ENCODE measurements at places on chromosomes 12 and 14. TPM values are rescaled to one million over a fixed set of nuclear protein-coding genes. Genes with fewer than 3 reads are reported as not detected.

DNA sequence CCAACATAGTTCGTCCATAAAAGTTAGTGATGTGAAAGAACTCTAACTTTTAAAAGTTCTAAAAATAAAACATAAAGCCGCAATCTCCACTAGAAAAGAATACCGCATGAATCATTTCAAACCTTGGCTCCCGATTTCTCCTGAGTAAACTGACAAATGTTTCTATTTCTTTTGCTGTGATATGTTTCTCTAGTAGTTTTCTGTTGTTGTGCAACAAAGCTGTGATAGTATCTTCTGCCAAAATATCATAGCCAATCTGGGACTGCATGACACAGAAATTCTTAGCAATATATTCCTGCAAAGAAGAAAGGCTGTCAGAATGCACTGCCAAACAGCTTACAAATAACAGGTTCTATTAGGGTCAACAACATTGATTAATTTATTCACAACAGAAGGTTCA, 174.0 kb downstream of the ITPR2 start:
- DNase-seq: no peak

DNA sequence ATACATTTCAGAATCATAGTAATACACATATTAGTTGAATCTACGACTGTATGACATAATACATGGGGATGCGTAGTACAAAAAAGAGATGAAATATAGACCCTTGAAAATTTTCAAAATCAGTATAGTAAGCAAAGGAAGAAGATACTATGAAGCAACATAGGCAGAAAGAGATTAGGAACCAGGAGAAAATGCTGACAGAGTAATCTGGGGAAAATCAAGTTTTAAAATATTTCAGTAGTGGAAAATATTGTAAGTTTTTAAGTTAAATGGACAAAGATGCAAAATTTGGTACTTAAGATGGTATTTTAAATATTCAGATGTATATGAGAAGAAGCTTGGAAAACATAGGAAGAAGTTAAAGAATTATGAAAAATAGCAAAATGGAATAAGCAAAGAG, 915.6 kb upstream of the LRFN5 start:
- no peak for DNase-seq

DNA sequence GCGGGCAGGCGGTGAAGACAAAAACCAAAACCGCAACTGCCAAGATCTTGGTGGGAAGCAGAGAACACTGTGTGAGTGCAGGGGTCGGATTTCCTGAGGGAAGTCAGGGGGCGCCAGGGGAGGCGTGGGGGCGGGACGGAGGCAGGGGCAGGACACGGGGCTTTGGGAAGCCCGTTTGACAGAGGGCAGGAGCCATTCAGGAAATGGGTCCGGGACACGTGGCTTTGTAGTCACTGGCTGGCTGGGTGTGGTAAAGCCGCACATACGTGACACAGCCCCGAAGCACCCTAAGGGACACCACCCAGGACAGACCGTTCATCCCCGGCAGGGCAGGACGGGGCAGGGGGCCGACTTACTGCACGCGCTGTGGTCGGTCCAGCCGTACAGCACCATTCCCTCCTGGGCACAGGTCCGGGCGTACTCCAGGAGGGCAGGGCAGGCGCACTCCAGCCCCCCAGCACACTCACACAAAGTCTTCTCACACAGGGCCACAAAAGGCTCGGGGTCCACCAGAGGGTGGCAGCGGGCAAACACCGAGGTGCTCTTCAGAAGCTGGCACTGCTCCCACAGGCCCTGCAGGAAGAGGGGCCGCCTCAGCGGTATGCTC, 49.4 kb downstream of the VWF start:
- no peak for DNase-seq

- no peak for DNase-seq
These were observed 425.2 kb downstream of the GALC start for GRCh38 chr14:87567618-87568295.

- no peak for DNase-seq
These were observed 23.7 kb downstream of the A2M start for GRCh38 chr12:9091891-9092598.

ARPC3 gene
- 165 TPM for total RNA-seq

All from sigmoid colon (tissue), 7 donors.